ENCODE measurements at places on chromosomes 5 and 9.

DNA sequence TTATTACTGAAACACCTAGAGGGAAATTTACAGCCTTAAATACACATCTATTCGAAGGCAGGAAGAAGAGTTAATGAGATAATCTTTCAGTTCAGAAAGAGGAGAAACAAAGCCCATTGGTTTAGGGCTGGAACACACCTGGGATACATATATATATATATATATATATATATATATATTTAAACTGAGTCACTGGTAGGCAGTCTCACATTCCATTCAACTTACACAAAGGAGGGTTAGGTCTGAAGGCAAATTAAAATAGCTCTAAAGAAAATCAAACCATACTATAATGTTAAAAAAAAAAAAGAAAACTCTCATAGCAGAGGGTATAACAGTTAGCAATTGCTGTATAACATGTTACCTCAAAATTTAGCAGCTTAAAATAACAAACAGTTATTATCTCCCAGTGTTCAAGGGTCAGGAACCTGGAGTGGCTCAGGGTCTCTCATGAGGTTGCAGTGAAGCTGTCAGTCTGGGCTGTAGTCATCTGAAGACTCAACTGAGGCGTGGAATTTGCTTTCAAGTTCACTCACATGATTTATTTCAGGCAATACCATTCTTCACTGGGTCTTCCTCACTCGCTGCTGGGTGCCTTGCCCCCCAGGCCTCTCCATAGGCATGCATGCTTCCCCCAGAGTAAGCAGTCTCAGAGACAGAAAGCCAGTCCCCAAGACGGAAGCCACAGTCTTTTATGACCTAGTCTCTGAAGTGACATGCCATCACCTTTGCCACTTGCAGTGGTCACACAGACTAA is 332.8 kb downstream of the NSG2 start:
- no peak for DNase-seq

DNA sequence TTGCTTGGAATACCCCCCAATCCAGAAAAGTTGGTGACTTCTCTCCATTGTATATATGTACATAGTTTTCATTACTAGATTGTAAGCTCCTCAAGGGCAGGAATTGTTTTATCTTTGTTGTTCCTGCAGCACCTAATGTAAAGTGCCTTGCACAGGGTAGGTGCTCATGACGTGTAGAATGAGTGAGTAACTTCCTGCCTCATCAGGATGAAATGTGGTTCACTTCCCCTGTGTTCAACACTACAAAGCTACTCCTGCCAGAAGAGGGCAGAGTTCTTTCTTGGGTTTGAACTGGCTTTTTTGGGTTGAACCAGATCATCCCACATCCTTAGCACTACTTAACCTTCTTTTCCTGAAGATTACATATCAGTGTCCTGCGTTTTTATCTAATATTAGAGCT is 23.9 kb downstream of the GTF3C4 start:
- no peak for DNase-seq

DNA sequence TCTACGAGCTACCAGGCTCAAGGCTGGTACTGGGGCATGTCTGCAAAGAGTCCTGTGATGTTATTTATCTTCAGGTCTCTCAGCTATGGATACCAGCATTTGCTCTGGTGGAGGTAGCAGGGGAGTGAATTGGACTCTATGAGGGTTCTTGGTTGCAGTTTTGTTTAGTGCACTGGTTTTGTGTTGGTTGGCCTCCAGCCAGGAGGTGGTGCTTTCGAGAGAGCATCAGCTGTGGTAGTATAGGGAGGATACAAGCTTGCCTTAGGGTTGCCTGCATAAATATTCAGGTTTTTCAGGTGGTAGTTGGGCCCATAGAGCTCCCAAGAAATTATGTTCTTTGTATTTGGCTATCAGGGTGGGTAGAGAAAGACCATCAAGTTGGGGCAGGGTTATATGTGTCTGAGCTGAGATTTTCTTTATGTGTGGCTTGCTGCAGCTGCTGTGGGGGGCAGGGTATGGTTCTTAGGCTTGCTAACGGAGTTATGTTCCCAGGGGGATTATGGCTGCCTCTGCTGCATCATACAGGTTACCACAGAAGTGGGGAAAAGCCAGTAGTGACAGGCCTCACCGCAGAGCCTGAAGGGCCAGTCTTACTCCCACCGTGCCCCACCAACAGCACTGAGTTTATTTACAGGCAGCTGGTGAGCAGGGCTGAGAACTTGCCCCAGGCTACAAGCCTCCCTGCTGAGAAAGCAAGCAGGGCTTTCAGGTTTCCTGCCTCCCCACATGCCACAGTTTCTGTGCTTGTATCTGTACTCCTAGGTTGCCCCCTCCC is 9.7 kb upstream of the RIOK2 start:
- peak; percentile 79 for DNase-seq

DNA sequence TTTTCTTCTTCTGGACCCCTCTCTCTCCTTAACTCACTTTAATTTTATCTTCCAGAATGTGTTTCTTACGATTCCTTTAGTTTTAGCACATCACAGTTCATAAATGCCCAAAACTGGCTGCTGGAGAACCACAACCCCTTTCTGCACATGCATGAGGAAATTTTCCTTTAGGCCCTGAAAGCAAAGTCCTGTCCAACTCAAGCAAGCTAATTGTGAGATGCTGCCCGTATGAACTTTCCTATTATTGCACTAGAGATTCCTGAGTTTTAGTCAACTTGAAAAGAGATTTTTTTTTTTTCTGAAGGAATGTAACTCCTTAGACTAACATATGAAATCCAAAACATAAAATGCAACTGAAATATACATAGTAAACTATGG is 52.1 kb upstream of the DAB2 start:
- no peak for DNase-seq

- no peak for DNase-seq
Observed at GRCh38 chr5:170865622-170866021, 3.8 kb downstream of the RANBP17 start.

DNA sequence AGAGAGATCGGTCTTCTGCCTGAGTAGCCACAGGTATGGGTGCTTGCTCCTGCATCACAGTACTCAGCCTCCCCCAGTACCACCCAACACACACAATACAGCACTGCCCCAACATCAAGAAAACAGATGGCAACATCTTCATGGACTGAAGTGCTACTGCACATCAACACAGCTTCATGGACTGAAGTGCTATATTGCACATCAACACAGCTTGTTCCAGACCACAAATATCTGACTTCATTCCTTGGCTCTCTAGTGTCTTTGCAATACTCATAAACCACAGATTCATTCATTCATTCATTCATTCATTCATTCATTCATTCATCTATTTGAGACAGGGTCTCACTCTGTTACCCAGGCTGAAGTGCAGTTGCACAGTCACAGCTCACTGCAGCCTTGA is 31.1 kb upstream of the PCA3 start:
- no peak for DNase-seq

- DNase-seq = peak; percentile 52
Observed at GRCh38 chr9:27033815-27034403, 28.4 kb upstream of the LRRC19 start.

- no peak for DNase-seq
Observed at GRCh38 chr9:130583271-130583670, 3.9 kb downstream of the FUBP3 start.

GRCh38 chr9:129717991-129718390 is 34.9 kb downstream of the PTGES start:
- DNase-seq = no peak

- no peak for DNase-seq
Observed at GRCh38 chr5:633501-633955, 21.4 kb downstream of the CEP72 start.

DNA sequence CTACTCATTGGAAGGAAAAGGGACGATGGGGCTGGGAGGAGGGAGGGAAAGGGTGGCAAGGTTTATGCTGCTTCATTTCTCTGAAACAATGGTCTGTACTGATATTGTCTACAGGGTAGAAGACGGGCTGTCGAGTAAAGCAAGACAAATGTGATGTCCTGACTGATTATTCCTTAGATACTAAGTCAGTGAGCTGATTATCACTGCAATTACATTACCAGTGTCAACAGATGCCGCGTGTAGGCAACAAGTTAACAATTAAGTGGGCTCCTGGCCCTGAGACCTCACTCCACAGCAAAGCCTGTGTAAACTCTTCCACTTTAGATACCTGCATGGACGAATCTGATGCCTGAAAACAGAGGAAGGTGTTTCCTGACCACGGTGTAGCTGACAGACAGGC is 602.8 kb downstream of the IRX1 start:
- no peak for DNase-seq

GRCh38 chr5:168747987-168748777 is 169.0 kb upstream of the PANK3 start:
- peak; percentile 71 for DNase-seq

DNA sequence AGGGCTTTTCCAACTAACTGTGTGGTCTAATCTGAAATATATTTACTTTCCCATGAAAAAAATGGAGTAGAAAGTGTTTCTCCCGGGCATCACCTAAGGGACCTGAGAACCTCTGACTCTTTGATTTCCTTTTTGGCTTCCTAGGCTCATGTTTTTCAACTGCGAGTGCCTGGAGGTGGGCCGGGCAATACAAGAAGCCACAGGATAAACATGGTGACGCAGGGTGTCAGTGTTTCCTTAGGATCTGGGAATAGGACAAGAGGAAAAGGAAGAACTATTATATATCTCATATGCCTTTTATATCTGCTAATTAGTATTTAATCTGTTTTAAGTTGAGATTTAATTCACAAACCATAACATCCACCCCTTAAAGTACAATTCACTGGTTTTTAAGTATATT is 11.4 kb upstream of the LECT2 start:
- DNase-seq = peak; percentile 36

- DNase-seq = no peak
Observed at GRCh38 chr9:135519179-135519971, 1.9 kb upstream of the LCN1 start.

DNA sequence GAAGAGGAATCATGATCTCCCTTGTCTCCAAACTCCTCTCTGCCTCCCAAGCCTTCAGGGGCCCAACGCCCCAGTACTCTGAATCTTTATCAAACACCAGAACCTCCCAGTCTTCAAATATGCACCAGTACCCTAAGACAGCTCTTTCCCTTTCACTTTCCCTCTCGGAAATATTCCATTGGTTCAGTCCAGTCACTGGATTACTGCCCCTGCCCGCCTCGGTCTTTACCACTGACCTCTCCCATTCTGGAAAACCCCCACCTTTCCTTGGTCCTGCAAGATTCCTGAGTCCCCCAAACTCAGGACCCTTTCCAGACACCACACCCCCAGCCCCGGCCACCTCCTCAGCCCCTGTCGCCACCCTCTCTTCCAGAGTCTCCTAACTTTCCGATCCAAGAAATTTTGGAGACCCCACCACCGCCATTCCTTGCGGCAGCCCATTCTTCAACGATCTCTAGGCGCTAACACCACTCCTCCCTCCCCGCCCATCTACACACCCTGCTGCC is 674 bp downstream of the C5orf15 start:
- DNase-seq = peak; percentile 49

GRCh38 chr5:62000646-62001045 is 305.4 kb upstream of the KIF2A start:
- no peak for DNase-seq

GRCh38 chr5:59773294-59773693 is 120.2 kb downstream of the PDE4D start:
- peak; percentile 40 for DNase-seq

- no peak for DNase-seq
Observed at GRCh38 chr9:110514897-110515296, 64.6 kb downstream of the SVEP1 start.

- DNase-seq = peak; percentile 5
Observed at GRCh38 chr9:99561509-99561917, 260.2 kb upstream of the NR4A3 start.

DNA sequence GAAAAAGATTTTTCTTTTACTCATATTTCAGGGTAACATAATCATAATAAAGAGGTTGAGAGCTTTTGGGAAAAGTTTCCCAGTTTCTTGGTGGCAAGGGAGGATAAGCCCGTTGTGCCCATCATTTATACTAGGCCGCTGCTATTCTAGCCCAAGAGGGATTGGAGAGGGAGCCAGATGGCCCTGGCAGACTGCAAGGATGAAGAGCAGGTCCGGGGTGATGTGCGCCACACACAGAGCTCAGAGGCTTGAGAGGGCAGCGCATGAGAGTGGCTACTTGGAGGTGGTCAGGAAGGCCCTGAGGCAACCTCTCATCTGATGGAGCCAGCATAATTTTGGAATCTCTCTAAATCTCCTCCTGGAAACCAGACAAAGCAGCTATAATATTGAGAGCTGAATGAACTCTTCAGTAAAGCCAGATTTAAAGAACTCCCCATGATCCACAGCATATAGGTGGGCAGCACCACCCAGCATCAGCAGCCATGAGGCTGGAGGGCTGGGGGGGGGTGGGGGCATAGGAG is 110.1 kb downstream of the MED27 start:
- DNase-seq = no peak

DNA sequence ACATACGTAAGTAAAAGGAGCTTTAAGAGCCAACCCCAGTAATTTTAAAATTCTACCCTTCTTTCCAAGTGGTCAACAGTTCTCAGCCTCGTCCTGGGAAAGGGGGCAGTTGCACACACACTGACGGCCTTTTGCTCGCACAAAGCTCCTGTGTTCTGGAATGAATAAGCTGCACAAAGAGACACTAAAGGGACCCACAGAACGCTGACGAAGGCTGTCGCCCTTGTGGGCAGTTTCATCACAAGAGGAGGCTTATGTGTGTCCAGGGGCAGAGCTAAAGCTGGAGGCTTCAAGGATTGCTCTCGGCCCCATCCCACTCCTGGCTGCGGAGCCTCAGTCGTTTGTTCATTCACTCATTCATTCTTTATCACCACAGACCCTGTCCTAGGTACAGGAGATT is 67.0 kb upstream of the NEK6 start:
- DNase-seq = no peak

DNA sequence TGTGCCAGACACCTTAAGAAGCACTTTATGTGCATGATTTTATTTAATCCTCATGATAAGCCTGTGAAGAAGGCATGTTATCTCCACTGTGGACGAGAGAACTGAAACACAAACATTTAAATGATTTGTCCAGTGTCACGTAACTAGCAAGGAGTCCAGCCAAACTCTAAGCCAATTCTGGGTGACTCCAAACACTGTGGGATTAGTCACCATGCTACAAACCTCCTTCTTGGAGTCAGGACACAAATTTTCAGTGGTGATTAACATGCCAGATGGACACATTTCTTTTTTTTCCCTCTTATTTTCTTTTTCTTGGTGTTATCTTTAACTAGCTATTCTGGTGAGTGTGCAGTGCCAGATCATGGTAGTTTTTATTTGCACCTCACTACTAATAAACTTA is 316.8 kb downstream of the NDUFS4 start:
- DNase-seq = peak; percentile 43

GRCh38 chr9:83334320-83334719 is 203.9 kb downstream of the FRMD3 start:
- peak; percentile 65 for DNase-seq

Data from Daoy (cell line).